ENCODE measurements at places on chromosomes 2 and 18. TPM values are rescaled to one million over a fixed set of nuclear protein-coding genes. Genes with fewer than 3 reads are reported as not detected.

RIT2 gene
- total RNA-seq, result not detected

DSG4 gene
- not detected for total RNA-seq

NOTO gene
- total RNA-seq, result not detected

SLC35F6 gene
- 19.6 TPM for total RNA-seq

RFX8 gene
- 3.3 TPM for total RNA-seq

CXCR2 gene
- not detected for total RNA-seq

ICA1L gene
- 4.8 TPM for total RNA-seq

CELF4 gene
- not detected for total RNA-seq

CTIF gene
- total RNA-seq, result 47.5 TPM

DYSF gene
- 0.30 TPM for total RNA-seq
